ENCODE measurements at places on chromosomes 6 and 20.

DNA sequence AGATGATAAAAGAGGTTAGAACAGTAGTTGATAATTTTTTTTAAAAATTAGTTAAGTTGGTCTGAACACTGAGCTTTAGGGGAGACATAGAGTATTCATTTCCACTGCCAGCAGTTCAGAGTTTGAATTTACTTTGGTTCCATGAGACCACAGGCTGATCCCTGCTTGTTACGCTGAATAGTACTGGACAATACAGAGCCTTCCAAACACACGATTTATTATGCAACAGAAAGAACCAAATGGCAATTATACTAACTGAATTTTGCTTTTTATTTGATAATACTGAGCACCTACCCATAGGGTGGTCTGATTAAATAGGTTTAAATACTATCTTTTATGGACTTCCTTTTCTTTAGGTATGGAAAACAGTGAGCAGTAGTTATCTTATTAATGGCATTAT, 111.4 kb downstream of the POPDC3 start:
- no peak for DNase-seq

DNA sequence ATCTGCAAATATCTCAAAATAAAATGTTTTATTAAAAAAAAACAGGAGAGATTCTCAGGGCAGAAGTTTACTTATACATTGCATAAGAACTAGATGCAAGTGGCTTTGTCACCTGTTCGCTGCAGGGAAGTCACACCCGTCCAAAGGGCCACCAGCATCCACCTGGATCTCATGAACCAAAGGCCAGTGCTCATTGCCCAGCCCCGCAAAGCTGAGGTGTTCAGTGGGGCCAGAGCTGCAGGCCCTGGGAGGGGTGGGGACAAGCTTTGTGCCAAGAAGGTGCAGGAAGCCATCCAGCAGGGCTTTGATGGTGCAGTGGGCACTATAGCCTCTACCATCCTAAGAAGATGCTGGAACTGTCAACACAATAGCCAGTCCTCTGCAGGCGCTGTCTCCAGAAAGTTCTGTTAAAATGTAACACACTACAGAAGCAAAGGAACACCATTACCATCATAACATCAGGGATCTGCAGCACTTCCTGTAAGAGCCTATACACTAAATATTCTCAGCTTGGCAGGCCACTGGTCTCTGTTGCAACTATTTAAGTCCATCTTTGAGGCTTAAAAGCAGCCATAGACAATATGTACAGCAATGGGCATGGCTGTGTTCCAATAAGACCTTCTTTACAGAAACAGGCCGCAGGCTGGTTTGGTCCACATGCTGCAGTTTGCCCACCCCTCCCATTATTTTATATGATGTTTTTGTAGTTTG, 15.7 kb upstream of the CD93 start:
- no peak for DNase-seq

- no peak for DNase-seq
Measured at GRCh38 chr6:126134491-126134890, 148.2 kb downstream of the TRMT11 start.

DNA sequence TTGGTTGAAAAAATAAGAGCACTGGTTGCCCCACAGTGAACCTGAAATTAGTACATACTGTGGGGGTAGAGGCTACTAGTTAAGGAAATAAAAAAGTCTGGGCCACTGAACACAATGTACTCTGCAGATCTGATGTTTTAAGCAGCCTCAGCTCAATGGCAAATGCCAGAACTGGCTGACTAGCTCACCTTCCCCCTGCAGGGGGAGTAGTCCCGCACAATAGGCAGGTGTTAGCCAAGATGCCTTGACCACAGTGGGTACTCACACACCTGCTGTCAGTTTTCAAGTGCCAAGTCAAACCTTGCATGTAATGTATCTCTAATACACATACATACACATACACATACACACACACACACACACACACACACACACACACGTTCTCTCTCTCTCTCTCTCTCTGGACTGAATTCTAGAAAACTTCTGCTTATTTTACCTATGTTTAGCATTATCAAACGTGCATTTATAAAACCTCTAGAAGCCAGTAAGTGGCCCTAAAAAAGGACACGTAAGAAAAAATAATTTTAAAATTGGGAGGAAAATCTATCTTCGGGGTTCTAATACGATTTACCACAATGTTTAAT, 36.1 kb downstream of the GMDS start:
- peak; percentile 33 for DNase-seq

GRCh38 chr20:43065299-43065698, 124.4 kb downstream of the PTPRT start:
- DNase-seq = no peak

GRCh38 chr20:1792274-1792673, 102.9 kb upstream of the SIRPA start:
- no peak for DNase-seq

DNA sequence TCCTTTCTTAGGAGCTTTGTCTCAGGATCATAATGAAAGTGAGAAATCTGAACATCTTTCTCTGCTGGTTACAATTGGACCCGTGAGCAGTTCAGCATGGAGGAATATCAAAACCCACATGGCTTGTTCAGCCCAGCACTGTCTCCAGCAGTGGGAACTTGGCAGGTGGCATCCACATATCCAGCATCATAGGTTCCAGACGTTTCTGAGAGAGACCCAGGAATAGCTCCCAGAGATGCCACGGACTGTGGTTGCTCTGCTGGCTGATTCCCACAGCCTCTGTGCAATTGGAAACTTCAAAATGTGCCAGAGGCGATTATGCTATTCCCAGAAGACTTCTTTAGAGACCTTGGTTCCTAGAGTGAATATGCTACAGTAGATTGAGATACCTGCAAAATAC, 76.4 kb downstream of the PHACTR2 start:
- DNase-seq = no peak

GRCh38 chr6:51740658-51741057, 346.8 kb downstream of the PKHD1 start:
- no peak for DNase-seq

DNA sequence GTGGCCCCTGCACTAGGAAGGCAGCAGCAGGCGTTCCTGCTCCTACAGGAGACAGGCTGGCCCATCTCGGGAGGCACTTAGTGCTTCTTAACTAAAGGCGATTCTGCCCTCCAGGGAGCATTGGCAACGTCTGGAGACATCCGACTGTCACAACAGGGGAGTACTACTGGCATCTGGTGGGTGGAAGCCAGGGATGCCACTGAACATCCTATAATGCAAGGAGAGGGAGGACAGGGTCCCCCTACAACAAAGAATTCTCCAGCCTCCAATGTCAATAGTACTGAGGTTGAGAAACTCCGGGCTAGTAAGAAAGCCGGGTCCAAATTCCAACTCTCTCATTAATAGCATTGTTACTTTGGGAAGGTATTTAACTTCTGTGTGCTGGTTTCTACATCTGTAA, 119.4 kb upstream of the ARMC2 start:
- no peak for DNase-seq

DNA sequence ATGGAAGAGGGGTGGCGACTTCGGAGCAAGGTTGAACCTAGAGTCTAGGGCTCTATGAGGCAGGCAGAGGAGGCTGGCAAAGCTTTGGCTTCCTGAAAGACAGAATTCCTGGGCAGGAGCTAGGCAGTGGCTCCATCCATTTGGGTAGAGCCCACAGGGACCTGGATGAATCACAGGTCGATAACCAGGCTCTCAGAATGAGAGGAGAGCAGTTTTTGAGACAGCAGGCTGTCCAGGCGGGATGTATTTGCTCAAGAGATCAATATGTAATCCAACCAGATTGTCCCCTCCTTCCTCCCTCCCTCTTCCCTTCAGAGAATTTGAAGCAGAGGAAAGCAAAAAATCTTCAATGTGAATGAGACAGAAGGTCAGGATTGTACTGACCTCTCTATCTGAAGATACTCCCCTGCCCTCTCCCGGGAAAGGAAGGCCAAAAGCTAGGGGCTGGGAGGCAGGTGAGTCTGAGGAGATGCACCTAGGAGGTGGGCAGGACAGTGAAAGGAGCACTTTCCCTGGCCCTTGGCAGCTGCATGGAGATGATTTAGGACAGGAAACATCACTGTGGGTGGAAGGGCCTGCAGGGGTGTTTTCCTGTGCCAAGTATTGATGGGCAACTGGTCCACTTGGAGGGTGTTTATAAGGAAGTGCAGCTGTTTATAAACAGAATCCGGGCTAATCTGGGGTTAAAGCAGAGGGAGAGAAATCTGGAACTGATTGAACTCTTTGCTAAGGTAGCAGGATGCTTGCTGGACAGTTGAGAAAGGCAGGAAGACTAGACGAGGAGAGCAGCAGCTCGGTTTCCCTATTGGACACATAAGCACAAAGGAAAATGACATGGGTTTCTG, 212.4 kb upstream of the LRFN2 start:
- no peak for DNase-seq

GRCh38 chr6:25842526-25842925, 10.7 kb upstream of the SLC17A1 start:
- no peak for DNase-seq

- DNase-seq = no peak
Measured at GRCh38 chr20:574297-574942, 30.8 kb upstream of the CSNK2A1 start.

GRCh38 chr6:10643201-10643651, 51.2 kb downstream of the C6orf52 start:
- no peak for DNase-seq

GRCh38 chr6:83258517-83258916, 65.4 kb downstream of the RWDD2A start:
- DNase-seq = no peak

DNA sequence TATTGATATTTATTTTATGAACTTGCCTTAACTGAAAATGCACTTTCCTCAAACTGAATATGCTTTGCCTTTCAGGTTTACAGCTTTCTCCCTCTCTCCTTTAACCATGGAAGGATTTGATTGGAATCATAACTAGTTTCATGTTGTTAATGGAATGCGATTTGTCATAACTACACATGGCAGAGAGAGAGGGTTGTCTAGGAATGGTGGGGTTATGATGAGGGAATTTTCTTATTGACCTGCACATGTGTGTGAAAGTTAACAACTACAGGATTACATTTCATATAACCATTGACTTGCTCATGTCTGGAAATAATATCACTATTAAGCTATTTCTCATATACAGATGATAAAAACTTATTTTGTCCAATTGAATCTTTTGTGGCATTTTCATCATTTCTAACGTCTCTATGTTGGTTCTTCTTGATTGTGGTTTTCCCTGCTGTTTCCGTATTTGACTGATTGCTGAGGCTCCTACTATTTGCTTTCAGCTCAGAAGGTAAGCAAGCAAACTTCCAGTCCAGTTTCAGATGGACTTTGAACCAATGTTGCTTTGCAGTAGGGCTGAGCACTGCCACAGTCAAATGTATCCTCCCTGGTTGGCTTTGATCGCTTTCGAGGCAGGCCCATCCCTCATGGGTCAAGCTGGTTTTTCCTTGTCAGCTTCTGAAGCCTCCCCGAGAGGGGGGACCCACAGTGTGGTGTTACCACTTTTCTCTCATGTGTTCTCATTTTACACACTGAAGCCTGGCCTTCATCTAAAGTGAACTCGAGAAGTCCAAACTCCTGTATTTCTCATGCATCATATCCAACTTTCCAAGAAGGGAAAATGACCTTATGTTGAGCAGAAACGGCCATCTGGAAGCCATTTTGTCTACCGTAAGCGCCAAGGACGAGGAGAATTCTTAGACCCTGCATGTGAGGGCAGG, 7.6 kb upstream of the CCN2 start:
- DNase-seq = no peak

DNA sequence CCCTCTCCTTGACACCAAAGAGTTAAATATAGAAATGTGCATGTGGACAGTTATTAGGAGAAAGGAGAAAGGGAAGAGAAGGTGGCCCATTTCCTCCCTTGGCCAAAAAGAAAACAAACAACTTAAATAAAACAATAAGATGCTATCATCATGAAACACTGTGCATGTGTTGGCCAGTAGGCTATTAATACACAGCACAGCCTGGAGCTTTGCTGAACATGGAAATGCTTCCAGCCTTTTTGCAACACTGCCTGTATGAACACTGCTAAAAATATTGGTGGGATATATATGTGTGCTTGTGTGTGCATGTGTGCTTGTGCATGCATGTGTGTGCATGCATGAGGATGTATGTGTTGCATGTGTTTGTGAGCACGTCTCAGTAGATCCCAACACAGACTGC, 100.4 kb downstream of the LY86 start:
- no peak for DNase-seq

DNA sequence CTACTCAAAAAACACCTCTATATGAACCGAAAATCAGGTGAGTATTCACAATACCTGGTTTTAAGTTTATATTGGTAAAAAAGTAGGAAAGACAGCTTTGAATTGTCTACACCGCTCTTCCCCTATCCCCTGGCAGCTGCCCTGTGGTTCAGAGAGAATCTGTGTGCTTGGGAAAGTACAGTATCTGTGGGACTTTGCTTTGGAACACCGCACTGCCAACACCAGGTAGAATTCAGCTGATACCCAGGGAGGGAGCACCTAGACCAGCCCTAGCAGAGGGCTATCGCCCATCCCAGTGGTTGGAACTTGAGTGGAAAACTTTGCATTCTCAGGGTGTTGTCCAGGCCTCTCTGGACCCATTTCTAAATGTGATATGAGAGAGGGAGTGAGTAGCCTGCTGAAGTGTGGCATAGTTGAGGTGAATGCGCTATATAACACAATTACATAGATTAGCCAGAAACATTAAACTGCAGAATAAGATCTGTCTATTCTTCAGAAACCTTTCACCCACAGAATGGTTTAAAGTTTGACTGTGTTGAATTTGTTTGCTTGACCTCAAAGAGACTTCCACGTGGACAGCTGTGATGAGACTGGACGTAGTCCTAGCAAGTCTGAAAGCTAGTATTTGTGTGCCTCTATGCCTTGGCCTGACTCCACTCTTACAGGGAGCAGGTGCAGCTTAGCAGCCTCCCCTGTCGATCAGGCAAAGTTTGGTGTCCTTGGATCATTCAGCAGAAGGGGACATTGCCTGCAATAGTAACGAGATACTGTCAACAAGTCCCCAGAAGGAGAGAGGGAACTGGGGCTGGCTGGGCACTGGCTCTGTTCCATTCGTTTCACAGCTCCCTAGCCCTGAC, 11.5 kb upstream of the MPC1 start:
- DNase-seq = no peak

DNA sequence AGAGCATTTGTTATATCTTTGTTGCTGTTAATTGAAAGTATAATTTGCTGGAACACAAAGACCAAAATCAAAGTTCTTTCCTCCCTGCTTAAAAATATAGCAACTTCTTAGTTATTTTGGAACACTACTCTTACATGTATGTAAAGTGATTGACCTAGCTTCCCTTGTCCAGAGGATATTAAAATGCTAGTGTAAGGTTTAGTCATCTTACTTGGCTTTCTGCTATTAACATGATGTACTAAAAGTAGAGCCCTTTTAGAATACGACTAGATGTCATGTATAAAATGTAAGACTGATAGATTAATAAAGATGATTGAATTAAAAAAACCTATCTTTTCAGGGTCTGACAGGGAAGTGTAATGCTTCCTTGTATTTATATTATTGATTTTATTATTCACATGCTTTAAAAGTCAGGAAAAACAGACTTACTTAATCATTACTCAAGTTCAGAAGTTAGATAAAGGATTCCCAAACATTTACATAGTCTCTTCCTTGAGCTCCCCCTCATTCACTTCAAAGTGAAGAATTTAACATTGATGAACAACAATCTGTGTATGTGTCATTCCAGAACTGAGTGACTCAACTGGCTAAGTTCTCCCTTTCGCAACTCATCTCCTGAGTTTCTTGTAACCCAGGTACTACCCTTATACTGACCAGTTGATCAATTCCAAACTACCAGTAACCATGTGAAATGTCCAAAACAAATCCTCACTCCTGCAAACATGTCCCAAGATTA, 50.9 kb downstream of the BTBD9 start:
- no peak for DNase-seq

- DNase-seq = no peak
Measured at GRCh38 chr6:83590416-83590815, 78.1 kb downstream of the PRSS35 start.
